ENCODE measurements at places on chromosomes 5 and 9.

GRCh38 chr5:177428574-177429217, 2.2 kb downstream of the GRK6 start:
- no peak for DNase-seq

- DNase-seq, result no peak
These were observed 148.4 kb upstream of the MAP3K1 start for GRCh38 chr5:56666901-56667300.

- no peak for DNase-seq
These were observed 38.7 kb downstream of the APC start for GRCh38 chr5:112776301-112776856.

DNA sequence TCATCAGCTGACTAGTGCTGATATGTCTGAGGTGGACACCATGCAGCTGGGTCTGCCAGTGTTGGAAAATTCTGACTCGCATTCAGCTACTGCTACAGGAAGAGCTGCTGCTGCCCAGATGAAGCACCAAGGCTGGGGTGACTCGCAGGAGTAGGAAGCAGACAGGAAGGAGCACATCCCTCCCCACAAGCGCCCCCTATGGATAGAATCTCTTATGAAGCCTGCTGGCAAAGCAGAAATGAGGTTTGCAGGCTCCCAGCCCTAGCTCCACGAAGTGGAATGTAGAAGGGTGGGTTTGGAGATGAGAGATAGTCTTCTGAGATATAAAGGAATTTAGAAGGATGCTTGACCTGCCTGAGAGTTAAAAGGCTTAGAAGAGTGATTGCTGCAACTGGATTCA, 443.0 kb downstream of the ACTL7B start:
- no peak for DNase-seq

GRCh38 chr5:34715711-34716110, 59.6 kb downstream of the RAI14 start:
- DNase-seq, result no peak

- no peak for DNase-seq
These were observed 272.1 kb downstream of the HINT1 start for GRCh38 chr5:130893006-130893405.

GRCh38 chr9:119802621-119803020, 433.4 kb upstream of the BRINP1 start:
- DNase-seq, result no peak

DNA sequence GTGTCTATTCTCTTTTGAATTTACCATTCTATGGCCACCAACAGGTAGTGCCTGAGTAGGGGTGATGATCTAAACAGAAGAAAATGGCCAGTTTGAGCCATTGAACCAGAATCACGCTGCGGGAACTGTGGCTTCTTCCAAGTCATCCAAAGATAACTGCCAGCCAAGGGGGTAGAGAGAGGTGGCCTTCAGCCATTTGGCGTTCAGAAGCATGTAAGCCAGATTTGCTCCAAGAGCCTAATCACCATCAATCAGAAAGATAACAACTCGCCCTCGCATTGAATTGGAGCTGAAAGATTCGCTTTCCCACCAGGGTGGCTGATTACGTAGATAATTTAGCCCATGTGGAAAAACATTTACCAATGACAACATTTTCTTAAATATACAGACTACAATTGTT, 1302.7 kb upstream of the DMAC1 start:
- DNase-seq, result no peak

Data from activated CD4-positive, alpha-beta T cell treated with anti-CD3 and anti-CD28 coated beads, Interleukin-2, Interleukin-4, amounts not matched to agents 100 ng/mL and 50 ng/mL, durations not matched to agents 16 hours and 8 hours (primary cell).